M059J (cell line): ENCODE measurements at places on chromosomes 3 and 15. TPM values are rescaled to one million over a fixed set of nuclear protein-coding genes. Genes with fewer than 3 reads are reported as not detected.

TM4SF1 gene
- 188 and 207 TPM in 2 replicates for total RNA-seq

HES1 gene
- total RNA-seq: 24.7 and 31.4 TPM in 2 replicates

DNAH12 gene
- 0.02 and 0.47 TPM in 2 replicates for total RNA-seq

KIF23 gene
- 73.1 and 102 TPM in 2 replicates for total RNA-seq

GRCh38 chr3:178156301-178156700 lies 379.9 kb upstream of the KCNMB2 start:
- no peak for DNase-seq

- DNase-seq: peak; percentile 95
These were observed 79.4 kb downstream of the AAGAB start for GRCh38 chr15:67174864-67175573.

GRCh38 chr3:78913711-78914110 lies 854.1 kb downstream of the ROBO1 start:
- no peak for DNase-seq

DNA sequence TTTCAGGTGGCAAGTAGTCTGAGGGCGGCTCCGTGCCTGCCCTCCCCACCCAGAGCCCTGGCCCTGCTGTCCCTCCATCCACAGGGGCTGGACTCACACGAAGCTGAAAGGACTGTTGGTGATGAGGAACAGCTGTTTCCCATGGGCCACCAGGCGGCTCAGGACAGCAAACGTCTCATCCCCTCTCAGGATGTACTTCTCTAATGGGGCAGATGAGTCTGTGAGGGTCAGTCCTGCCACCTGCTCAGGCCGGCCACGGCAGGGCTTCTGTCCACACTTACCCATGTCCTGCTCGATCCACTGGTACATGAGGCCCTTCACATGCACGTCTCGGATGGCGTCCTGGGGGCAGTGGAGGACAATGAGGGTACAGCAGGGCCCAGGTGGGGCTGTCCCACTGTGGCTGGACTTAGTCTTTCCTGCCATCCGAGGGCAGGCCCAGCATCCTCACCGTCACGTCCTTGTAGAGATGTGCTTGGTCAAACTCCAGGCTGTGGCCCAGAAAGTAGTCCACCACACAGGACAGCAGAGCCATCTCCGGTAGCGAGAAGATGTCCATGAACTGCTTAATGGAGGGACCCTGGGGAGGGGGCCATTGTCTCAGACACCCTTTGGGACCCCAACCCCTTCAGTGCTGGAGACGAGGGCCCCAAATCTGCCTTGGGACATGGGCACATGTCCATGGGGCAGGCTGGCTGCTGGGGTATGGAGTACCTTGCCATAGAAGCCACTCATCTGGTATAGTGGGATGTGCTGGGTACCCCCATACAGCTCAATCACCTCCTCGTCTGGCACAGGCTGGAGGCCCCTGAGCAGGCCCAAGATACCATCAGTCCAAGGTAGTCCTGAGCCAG lies 5.7 kb downstream of the NT5DC2 start:
- DNase-seq: no peak
